DMS 273 treated with DMSO at 0.1 percent for 48 hours (cell line): ENCODE measurements at places on chromosomes 12 and 14.
A peak's percentile ranks its signal among the peaks of the same experiment; 100 is the strongest.

DNA sequence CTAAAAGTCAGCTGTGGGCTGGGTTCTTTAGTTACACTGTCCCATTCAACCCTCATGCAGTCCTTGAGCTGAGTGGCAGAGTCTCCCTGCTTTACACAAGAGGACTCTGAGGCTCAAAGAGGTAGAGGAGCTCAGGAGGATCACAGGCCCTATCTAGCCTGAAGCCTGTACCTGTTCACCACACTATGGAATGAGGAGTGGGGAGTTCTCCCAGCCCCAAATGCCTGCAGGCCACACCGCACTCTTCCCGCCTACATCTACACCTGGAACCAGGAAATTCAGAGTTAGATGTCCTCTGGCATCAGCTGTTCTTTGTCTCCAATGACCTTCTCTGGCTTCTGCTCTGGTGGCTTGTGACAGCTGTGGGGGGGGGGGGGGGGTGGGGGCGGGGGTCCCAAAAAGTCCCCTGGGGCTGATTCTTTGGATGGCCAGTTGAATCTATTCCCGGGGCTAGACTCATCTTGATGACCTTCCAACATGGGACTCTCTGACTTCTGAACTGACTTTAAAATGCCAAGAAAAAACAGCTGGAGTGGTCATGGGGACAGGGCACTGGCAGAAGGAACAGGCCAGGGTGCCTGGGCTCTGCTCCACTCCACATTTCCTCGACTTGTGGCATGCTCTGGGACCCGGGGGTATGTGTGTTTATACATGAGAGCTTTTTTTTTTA lies 30.6 kb downstream of the RIN3 start:
- DNase-seq: no peak

DNA sequence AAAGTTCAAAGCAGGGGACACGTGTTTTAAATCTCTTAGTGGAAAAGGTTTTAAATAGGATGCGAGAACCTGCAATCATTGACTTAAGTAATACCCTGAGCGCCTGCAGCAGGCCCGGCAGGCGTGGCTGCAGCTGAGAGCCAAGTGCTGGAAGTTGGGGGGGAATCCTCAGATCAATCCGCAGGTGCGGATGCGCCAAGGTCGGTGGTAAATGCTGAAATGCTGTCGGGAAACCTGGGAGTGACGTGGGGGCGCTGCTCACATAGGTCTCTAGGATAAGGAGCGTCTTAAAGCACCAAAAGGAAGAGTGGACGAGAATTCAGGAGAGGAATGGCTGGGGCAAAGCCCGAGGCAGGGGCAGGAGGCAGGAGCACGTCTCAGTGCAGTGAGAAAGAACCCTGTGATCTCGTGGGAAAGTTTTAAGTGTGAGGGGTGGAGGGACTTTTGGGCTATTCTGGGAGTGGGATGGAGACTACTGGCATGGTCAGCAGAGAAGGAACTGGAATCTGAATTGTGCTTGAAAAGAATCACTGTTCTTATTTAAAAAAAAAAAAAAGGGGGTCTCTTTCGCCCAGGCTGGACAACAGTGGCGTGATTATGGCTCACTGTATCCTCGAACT lies 883 bp upstream of the CDCA4 start:
- peak; percentile 30 for DNase-seq

- no peak for DNase-seq
Measured at GRCh38 chr14:100049220-100049619, 16.0 kb upstream of the EVL start.

DNA sequence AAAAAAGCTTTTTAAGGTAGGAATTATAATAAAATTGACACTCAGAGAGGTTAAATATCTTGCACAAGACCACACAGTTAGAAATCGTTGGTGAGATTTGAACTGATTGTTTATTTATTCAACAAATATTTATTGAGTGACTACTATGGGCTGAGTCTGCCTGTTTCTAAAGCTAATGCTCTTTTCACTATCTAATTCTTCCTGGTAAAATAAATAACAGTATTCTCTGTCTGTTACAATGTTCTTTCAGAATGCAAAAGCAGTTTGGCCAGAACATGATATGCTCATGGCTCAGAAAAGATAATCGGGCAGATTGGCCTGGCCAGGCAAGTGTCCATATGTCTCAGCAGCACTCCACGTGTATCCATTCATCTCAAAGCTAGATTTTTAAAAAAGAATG lies 82.0 kb downstream of the BTG1 start:
- DNase-seq: no peak

DNA sequence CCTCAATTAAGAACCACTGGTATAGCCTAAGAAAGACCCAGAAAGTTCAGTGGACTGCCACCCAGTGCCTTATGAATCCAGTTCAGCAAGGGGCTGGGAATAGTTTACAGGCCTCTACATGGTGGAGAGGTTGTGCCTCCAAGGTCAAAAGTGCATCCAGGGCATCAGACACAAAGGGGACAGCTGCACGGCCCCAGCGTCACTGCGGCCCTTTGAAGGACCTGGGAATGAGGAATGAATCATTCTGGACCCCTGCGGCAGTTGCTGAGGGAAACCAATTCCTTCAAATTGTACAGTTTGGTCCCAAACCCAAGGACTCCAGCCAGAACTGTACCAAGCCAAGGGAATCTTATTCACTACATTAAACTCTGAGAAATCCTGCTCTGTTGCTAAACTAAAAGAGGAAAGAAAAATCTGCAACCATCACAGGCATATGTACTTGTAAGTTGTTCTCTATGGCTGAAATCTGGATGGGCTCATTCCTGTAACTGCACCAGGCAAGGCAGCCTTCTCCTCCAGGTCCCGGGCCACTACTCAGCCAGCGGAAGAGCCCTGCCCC lies 10.9 kb upstream of the NGB start:
- DNase-seq: no peak

DNA sequence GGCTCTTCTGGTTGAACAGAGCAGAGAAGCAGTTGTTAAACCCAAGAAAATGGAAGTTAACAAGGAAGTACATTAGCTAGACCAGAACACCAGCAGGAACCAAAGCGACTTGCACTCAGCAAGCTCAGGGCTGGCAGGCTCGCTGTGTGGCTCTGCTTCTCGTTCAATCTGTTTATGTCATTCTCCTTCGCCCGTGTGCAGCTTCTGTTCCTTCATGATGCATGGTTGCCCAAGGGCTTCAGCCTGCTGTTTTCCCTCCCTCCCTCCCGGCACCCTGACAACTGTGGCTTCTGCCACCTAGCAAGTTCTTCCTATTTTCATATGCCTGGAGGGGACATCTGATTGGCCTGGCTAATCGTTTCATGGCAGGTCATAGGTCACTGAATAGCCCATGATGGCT lies 25.3 kb downstream of the PIGH start:
- no peak for DNase-seq

DNA sequence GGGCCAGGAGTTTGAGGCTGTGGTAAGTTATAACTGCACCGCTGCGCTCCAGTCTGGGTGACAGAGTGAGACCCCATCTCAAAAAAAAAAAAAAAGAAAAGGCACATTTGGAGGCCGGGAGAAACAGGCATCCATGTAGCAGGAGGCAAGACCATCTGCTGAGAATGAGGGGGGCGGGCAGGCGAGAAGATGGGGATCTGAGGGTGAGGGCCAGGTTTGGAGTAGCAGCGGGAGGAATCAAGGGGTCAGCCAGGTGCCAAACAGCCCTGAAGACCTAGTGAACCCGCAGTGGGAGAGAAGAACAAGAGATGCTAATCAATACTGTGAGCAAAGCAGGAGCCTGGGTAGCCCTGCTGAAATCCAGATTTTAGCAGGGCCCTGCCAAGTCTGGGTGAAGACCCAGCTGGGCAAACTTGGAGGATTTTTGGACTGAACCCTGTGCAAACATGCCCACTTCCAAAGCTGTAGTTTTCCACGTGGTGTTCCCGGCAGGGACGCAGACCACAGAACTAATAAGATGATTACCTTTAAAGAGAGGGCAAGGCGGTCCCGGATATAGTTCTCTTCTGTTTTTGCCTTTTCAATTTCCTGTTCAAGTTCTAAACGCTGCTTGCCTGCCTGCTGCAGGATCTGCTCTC lies 61.0 kb downstream of the NIN start:
- DNase-seq: no peak

GRCh38 chr12:47303207-47303606 lies 223.4 kb upstream of the AMIGO2 start:
- DNase-seq: no peak

- DNase-seq: no peak
Measured at GRCh38 chr14:63962906-63963305, 110.1 kb downstream of the SYNE2 start.
